ENCODE measurements at places on chromosomes 1 and 21.

DNA sequence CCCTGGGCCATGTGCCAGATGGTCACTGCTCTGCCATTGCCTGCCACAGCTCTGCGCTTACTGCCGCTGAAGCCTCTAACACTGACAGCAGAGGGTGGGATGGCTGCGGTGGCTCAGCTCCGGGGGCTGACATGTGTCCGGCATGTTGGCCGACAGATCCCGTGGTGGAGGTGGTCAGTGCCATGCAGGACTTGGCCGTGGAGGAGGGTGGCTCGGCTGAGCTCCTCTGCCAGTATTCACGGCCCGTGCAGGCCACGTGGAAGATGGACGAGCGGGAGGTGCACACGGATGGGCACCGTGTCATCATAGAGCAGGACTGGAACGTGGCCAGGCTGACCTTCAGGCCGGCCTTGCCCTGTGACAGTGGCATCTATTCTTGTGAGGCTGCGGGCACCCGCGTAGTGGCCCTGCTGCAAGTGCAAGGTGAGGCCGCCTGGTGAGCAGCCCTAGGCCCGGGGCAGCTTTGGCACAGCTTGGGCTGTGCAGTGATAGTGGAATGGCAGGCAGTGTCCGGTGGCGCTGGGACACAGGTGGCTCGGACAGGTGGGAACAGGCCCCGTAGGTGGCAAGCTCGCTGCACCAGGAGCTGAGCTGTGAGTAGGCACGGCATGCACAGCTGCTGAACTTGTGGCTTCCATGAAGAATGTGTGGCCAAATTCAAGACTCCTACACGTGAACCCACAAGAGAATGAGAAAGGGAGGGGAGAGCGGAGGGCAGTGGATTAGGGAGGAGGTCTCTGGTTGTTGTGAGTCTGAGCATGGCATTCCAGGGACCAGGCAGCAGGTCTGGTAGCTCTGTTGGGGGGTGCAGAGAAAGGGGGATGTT is 91.8 kb downstream of the TRIM11 start:
- no peak for DNase-seq

- no peak for DNase-seq
Measured at GRCh38 chr1:247386217-247386616, 29.8 kb upstream of the NLRP3 start.

GRCh38 chr1:117339866-117340700 is 27.2 kb upstream of the MAN1A2 start:
- DNase-seq = peak; percentile 44

DNA sequence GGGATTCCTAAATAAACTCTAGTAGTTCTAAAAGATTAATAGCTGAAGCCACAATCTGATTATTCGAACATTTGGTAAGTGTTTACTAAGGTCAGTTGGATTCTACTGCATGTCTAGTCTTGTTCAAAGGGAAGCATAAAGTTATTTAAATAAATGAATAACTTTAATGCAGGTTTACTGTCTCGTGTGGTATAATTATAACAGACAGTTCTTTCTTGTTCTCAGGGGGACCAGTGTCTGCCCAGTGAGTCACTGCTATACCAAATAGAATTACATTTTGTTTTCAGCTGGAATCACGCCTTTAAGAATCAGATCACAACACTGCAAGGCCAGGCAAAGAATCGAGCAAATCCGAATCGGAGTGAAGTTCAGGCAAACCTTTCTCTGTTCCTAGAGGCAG is 45.1 kb downstream of the SMG7 start:
- DNase-seq = no peak

GRCh38 chr1:15714406-15715136 is 21.5 kb upstream of the SLC25A34 start:
- no peak for DNase-seq

- DNase-seq = no peak
Measured at GRCh38 chr1:70220517-70221237, 503 bp upstream of the SRSF11 start.

DNA sequence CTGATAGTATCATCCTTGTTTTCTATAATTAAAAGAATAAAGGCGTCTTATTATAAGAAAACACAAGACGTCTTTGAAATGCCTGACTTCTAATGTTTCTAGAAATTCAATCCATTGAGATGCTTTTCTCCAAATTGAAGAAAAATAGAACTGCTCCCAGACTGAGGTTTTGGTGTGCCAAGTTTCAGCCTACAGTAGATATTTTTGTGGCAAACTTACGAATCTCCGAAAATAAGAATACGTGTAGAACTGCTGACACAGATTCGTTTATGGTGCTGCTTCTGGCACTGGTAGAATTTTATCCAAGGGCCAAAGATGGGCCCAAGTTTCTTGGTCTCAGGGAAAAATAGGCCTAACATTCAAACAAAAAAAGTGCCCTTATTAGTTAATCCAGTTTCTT is 554.5 kb upstream of the NR5A2 start:
- DNase-seq = no peak

- DNase-seq = no peak
Measured at GRCh38 chr1:211783266-211783665, 47.3 kb downstream of the LPGAT1 start.

DNA sequence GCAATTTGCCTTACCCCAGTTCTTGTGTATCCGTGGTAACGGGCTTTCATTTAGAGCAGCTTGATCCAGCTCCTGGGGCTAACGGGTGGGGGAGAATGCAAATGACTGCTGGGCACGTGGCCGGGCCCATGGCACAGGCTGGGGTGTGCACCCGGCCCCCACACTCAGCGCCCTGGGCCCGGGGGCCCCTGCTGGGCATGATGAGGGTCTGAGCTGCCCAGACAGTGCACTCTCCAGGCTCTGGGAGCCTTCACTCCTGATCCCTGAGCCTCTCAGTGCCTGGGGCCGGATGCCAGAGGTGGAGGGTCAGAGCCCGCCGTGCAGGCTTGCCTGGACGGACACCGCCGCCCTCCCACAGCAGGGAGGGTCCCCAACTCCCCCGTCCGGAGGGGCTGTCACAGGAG is 20.1 kb upstream of the PEX10 start:
- no peak for DNase-seq

DNA sequence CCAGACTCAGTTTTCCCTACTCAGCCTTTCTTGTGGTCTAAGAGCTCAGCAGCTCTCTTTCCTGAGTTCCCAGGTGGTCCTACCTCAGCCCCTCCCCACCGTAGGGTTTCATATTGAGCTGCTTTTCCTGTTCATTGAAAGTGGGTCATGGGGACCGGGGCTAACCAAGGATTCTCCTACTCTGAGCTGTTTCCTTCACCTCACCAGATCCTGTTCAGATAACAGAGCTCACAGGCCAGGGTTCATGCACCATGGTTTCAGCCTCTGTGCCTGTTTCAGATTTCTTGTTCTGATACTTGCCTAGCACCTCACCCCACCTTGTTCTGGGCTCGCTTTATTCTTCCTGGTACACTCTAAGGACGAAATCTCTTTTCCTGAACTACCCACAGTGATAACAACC is 8.5 kb downstream of the UBQLN4 start:
- DNase-seq = no peak

DNA sequence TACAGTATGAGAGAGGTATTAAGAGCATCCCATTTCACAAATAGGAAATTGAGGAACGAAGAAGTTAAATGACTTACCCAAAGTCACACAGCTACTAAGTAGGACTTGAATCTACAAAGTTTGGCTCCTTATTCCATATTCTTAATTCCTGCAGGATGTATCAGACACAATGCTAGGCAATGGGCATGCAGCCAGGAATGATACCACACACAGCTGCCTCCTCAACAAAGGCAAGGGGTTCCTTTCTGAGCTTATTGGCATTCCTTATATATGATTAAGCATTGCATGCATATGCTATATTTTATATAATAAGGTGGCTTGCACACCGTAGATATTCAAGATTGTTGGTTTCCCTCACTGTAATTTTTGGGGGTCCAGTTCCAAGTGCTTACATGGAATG is 34.2 kb upstream of the JUN start:
- no peak for DNase-seq

Data from WERI-Rb-1 (cell line).